Fibroblast of lung (primary cell): ENCODE measurements at places on chromosomes 5 and 9. TPM values are rescaled to one million over a fixed set of nuclear protein-coding genes. Genes with fewer than 3 reads are reported as not detected.

DAB2IP gene
- total RNA-seq = 5.6 and 16.5 TPM in 2 replicates

GRCh38 chr9:81560851-81561732 is 128.3 kb downstream of the TLE1 start:
- no peak for DNase-seq

DNA sequence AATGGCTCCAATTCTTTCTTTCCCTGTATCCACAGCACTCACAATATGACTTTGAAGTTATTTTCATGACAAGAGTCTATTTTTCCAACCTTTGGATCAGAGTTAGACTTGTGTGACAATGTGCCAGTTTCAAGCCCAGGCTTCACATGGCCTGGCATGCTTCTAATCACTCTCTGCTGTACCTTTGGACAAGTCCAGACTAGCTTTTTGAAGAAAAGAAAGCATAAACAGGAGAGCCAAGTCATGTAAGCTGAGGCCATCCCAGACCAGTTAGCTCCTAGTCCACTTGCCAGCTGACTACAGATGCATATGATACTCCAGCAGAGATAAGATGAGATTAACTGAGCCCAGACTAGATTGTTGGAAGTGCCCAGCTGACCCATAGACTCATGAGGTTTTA is 513.6 kb upstream of the C9orf72 start:
- DNase-seq = no peak

DNA sequence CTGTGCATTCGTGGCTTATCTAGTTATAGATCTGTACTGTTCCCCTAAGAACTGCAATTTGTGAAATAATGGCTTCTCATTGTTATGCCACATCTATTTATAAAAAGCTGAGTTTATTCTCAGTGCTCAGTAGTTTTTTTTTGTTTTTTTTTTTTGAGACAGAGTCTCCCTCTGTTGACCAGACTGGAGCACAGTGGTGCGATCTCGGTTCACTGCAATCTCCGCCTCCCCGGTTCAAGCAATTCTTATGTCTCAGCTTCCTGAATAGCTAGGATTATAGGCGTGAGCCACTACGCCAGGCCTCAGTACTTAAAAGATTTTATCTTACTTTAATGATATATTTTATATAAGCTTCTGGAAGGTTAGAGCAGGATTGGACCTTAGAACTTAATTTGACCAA is 19.0 kb downstream of the SEC61B start:
- DNase-seq = no peak

ADAMTS19 gene
- 0.33 TPM in 1 of 2 replicates, not detected in the other for total RNA-seq

- no peak for DNase-seq
These were observed 29.8 kb upstream of the PJA2 start for GRCh38 chr5:109439590-109439989.
